ENCODE measurements at places on chromosomes 2 and 18. TPM values are rescaled to one million over a fixed set of nuclear protein-coding genes. Genes with fewer than 3 reads are reported as not detected.

The CPO gene
- total RNA-seq = not detected

The IL36RN gene
- total RNA-seq = not detected

The BIRC6 gene
- total RNA-seq = 132 TPM

The NGEF gene
- total RNA-seq = not detected

Data from activated naive CD8-positive, alpha-beta T cell treated with anti-CD3 and anti-CD28 coated beads, Interleukin-2, amount 10 ng/mL, durations not matched to agents 7 days and 5 days (primary cell).